NCI-H2227 treated with DMSO at 0.1 percent for 48 hours (cell line): ENCODE measurements at places on chromosomes 2 and 18.

DNA sequence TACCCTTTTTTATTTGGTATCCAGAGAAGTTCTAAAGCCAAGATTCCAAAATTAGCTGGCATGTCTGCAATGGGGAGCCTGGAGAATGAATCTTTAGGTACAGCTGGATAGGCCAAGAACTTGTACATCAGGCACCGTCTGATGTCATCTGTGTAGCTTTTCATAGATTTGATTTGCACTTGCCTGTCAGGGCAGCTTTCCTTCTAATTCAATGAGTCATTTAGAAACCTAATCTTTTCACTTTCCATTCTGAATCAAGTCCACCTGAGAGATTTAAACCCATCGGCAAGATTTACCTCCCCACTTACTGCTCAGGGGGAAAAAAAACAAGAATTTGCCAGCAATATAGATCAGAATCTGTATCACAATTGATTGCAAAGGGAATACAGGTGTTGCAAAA is 60.9 kb upstream of the ACAA2 start:
- no peak for DNase-seq

- no peak for DNase-seq
Observed at GRCh38 chr18:9519399-9519798, 44.1 kb downstream of the RALBP1 start.

GRCh38 chr2:24853996-24854395 is 60.8 kb downstream of the CENPO start:
- no peak for DNase-seq

DNA sequence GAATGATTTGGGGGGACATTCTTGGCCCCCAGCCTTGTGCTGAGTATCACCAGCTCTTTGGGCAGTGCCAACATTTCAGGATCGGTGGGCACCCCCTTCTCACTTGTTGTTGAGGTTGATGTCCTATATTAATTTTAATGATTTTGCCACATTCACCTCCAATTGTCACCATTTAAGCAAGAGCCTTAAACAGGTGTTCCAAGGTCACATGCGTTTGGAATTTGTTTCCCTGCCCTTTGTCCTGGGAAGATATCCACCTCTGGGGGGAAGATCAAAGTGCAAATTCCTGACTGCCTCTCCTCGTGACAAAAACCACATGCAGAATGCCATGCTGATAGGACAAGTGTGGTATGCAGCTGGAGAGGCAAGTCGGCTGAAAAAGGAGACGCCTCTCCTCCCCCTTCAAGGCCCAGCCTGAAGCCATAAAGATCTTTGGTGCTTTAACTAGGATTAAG is 72.5 kb upstream of the ID2 start:
- DNase-seq = no peak

GRCh38 chr18:41587976-41588375 is 367.1 kb upstream of the PIK3C3 start:
- no peak for DNase-seq

GRCh38 chr2:227106845-227107759 is 56.9 kb downstream of the COL4A4 start:
- peak; percentile 71 for DNase-seq

DNA sequence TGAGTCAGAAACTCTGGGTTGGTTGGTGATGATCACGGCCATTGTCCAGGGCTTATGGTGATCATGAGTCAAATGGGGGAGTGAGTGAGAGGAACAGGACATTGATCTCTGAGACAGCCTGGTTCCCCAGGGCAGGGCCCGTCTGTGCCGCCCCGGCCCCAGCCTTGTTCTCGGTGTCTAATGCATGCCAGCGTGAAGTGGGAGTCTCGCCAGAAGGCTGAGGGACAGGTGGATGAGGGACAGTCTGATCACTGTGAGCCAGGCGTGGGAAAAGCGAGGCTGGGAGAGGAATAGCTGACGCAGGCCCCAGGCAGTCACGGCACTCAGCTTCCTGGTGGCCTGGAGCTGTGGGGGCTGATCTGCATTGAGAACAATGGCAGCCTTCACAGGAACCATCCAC is 208.3 kb upstream of the HDAC4 start:
- DNase-seq = no peak

DNA sequence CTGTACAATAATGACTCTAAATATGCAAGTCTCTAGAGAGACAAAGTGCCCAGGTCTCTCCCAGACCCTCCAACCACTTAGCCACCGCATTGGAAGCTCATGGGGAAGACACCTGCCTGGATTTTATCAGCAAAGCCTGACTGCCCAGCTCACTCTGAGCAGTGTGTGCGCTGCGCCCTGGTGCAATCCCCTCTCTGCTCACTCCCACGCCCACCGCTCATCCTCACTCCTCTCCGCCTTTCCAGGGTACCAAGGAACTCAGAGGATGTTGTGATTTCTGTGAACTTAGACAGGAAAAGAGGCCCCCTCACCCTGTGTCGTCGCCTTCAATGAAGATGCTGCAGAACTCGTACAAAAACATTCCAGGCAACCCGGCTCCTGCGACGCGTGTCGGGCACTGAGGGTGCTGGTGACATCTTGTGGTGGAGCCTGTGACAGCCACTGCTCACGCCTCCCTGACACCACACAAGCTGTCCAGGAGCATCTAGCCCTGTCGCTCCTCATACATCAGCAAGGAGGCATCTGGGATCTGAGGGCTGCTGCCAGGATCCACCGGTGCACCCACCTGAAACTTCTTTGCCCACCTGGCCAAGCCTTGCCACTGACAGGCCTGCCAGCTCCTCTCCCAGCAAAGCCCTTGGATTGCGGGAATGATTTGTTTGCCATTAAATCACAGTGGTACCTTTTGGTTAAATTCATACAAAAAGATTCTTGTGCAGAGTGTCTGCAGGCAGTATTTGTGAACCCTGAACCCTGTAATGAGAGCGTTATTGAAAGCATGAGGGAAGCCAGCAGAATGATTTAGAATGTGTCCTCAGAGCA is 220.4 kb downstream of the ZNF516 start:
- peak; percentile 48 for DNase-seq
